Substantia nigra (tissue), 51 donors: ENCODE measurements at places on chromosomes 1 and 21.

GRCh38 chr1:215263636-215264035 is 181.1 kb downstream of the KCNK2 start:
- DNase-seq, result no peak

DNA sequence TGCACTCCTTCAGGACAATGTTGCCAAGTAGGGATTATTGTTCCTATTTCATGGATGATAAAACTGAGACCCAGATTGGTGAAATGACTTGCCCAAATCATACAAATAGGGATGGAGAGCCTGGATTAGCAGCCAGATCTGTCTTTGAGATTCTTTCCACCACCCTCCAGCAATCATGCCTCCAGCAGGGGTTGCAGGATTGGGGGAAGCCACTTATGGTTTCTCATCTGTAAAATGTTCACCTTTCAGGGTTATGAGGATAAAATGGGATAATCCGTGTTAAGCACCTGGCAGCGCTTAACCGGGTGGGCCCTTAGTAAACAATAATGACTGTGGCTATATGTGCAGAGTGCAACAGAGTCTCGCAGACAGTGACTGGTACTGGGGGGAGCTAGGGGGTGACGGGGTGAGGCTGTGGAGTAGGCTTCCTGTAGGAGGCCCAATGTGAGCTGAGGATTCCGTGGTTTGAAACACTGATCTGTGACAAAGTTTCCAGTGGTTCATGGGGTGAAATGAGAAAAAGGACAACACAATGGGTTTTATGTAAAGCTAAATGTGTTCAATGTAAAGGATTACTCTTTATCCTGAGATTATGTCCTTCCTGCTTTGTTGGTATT is 33.7 kb upstream of the FOXO6 start:
- no peak for DNase-seq

GRCh38 chr1:237396426-237396825 is 354.4 kb downstream of the RYR2 start:
- no peak for DNase-seq

DNA sequence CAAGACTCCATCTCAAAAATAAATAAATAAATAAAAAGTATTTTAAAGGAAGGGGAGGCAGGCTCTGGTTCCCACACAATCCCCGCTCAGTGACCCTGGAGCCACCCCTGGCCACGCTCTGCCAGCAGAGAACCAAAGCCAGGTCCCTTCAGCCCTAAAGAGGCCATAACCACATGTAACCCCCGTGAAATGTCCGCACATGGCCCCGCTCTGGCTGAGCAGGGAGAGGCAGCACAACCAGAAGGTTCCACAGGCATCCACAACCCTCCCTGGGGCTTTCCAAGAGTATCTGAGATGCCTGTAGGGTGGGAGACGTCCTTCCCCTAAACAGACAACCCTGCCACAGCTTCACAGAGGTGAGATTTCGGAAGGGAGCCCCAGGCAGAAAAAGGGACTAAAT is 1.4 kb upstream of the ARF1 start:
- no peak for DNase-seq

- no peak for DNase-seq
These were observed 118.1 kb upstream of the PPP2R5A start for GRCh38 chr1:212167098-212167497.

- DNase-seq, result no peak
These were observed 30.2 kb upstream of the TRIM17 start for GRCh38 chr1:228446852-228447251.

GRCh38 chr1:91697416-91697815 is 188.5 kb downstream of the TGFBR3 start:
- DNase-seq, result no peak

DNA sequence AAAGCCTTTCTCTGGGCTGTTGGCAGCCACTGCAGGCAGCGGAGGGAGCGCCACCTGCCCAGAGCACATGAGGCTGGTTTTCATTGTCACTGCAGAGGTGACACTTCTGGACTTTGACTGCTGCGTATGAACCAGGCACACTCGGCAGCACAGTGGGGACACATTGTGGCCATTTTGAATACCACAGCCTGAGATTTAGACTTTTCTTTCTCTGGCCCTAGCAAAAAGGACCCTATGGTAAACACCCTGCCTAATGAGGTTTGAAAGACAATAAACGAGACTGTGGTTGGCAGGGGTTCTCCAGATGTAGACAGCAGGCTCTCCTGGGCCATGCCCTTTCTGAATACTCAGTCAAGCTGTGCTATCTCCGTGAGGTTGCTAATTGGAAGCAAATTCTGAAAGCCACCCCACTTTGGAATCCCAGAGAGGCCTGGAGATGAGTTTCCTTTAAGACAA is 12.0 kb upstream of the KCNE2 start:
- no peak for DNase-seq

DNA sequence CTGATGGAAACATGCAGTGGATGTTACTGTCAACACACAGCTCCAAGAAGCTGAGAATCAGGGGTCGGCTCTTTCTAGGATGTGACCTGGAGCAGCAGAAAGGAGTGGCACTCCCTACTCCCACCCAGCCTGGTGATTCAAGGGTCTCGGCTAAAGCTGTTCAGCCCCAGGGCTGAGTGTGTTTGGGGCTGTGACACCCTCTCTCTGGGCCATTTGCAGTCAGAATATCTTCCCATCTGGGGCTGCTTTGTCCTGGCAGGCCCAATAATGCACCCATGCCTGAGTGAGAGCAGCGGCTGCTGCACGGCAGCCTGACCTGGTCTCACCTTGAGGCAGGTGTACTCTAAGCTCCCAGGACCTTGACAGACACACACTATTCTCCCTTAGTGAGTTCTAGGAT is 52.5 kb upstream of the AJAP1 start:
- DNase-seq, result no peak

- DNase-seq, result no peak
These were observed 296.8 kb upstream of the ZP4 start for GRCh38 chr1:238187575-238187949.

DNA sequence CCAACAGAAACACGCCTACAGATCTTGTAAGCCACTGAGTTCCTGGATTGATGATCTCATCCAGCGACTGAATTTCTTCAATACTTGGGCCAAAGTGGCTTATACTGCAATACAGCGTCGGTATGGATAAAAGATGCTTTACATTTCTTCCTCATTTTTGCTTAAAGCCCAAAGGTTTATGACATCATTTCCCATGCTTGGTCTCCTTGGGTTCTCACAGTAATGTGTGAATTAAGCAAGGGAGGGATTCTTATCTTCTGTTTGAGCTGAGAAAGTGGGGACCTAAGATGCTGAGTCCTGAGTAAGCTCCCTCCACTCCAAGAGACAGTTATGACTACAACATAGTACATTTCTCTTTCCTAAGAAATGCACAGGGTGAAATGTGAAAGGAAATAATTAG is 39.5 kb downstream of the LBR start:
- DNase-seq, result no peak

- no peak for DNase-seq
These were observed 51.6 kb downstream of the CHD5 start for GRCh38 chr1:6128276-6129081.

- DNase-seq, result no peak
These were observed 121.0 kb upstream of the CXADR start for GRCh38 chr21:17391811-17392340.

GRCh38 chr1:9127395-9128165 is 1.3 kb downstream of the GPR157 start:
- DNase-seq, result no peak

GRCh38 chr1:39829791-39830533 is 41.3 kb upstream of the BMP8B start:
- no peak for DNase-seq

GRCh38 chr1:15261155-15262002 is 14.4 kb downstream of the FHAD1 start:
- DNase-seq, result peak; percentile 75

DNA sequence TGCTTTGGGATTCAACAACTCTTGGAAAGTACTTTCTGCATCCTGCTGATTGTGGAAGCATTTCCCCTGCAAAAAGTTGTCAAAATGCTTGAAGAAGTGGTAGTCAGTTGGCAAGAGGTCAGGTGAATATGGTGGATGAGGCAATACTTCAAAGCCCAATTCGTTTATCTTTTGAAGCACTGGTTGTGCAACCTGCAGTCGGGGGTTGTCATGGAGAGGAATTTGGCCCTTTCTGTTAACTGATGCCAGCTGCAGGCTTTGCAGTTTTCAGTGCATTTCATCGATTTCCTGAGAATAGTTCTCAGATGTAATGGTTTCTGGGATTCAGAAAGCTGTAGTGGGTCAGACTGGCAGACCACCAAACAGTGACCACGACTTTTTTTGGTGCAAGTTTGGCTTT is 47.6 kb upstream of the GJA5 start:
- no peak for DNase-seq

DNA sequence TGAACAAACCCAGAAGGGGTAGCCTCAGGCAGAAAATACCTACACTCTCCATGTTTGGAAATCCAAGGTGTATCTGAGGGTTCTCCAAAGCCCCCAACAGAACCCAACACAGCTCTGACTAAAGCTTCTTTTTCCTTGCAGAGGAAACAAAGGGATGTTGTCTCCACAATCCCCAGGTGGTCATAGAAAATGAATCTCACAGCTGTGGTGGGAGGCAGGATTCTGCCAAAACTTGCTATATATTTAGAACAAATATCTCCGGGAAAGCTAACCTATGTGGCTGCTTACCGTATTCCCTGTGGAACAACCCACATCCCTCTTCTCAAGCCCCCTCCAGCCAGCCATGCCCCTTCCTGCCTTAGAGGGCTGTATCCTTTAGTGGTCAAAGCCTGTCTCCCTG is 406.1 kb downstream of the PRDM2 start:
- no peak for DNase-seq

DNA sequence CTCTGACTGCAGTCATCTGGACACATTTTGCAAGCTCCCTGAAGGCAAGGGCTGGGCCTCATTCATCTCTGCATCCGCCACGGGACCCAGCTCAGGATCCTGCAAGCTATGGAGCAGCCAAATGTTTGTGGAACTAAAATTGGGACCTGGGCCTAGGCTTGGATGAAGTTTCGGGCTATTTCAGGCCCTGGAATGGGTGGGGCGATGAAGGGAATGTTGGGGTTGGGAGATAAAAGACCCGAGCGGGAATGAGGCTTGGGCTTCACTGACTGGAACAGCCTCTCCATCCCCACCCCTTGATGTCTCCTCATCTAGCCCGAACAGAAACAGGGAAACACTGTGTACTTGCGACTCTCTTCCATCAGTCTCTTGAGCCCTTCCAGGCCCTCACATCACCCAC is 7.3 kb upstream of the AHCYL1 start:
- no peak for DNase-seq

- DNase-seq, result no peak
These were observed 2.5 kb downstream of the BACE2 start for GRCh38 chr21:41170442-41170841.

GRCh38 chr1:12166834-12167492 is at the start of gene TNFRSF1B:
TSS of gene TNFRSF1B (plus strand) at chr1:12166991. CDS start at chr1:12167092, 101 bp downstream.
- no peak for DNase-seq

- peak; percentile 14 for DNase-seq
These were observed 69.2 kb upstream of the SSBP3 start for GRCh38 chr1:54475357-54475881.

DNA sequence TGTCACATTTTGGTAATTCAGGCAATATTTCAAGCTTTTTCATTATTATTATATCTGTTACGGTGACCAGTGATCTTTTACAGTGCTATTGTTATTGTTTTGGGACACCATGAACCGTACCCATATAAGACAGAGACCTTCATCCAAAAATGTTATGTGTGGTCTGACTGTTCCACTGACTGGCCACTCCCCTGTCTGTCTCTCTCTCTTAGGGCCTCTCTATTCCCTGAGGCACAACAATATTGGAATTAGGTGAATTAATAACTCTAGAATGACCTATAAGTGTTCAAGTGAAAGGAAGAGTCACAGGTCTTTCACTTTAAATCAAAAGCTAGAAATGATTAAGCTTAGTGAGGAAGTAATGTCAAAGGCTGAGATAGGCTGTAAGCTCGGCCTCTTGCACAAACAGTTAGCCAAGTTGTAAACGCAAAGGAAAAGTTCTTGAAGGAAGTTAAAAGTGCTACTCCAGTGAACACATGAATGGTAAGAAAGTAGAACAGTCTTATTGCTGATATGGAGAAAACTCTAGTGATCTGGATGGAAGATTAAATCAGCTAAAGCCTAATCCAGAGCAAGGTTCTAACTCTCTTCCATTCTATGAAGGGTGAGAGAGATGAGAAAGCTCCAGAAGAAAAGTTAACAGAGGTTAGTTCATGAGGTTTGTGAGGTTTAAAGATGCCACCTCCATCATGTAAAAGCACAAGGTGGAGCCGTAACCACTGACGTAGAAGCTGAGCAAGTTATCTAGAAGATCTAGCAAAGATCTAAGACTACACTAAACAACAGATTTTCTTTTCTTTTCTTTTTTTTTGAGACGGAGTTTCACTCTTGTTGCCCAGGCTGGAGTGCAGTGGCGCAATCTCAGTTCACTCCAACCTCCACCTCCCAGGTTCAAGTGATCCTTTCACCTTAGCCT is 19.7 kb upstream of the DIPK1A start:
- no peak for DNase-seq

DNA sequence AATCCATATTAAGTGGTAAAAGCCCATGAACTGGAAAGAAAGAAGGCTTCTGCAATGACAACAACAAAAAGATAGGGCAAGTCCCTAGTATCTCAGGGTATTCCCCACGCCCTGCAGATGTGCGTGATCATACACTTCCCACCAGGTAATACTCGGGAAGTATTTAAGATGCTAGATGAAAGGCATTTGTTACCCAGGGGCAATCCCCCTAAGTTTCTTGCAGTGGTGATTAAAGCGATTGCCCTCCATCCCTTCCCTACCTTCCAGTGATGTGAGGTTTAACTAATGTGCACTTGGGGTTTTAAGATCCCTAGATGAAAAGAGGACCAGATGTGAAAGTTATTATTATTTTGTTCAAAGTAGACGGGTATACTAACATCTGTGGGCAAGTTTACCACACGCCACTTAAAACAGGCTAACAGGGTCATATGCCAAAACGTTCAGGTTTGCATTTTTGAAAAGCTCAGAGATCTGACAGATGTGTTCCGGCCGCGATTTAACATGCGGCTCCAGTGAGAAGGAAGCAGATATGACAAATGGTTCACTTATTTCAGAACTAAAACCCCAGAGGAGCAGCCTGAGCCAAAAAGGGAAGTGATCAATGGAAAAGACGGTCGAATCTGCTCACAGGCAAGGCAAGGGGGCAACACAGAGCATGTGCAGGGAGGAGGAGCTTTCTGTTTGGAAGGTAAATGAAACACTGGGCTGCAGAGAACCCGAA is 17.4 kb downstream of the TIAM1 start:
- no peak for DNase-seq

- DNase-seq, result no peak
These were observed 2.7 kb downstream of the PRMT2 start for GRCh38 chr21:46637952-46638746.
